ENCODE measurements at places on chromosomes 1 and 21.

DNA sequence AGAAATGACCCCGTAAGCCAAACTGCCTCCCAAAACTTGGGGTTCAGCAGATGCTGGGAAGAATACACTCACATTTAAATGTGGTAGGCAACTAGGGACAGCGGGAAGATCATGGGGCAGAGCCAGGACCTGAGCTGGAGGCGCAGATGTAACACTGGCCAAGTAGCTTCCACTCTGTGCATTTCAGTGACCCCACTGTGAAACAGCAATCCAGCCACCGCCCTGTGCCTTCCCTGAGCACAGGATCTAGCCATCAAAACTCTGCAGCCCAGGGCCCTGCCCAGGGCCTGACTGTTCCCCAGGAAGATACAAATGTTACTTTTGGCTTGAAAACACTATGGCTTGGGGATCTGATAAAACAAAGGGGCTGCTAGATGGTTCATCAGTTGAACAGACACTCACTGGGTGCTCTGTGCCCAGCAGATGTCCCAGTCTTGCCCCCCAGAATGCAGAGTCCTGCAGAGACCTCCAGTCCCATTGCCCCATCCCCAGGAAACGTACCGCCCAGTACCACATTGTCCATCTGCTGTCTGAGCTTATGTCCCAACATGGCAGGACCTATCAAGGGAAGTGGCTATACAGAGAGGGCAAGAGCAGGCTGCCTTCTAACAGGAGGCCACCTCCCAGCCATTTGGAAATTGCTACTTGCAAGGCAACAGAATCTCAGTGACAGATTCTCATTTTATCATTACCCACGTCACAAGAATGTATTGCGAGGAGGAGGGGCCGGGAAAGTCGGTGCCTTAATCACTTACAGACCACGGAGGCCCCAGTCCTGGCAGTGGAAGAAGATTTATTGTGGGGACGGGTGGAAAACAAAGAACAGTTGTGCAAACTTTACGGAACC lies 124.0 kb downstream of the DMRTB1 start:
- DNase-seq = no peak

- no peak for DNase-seq
Measured at GRCh38 chr1:112395256-112395820, 676 bp upstream of the CTTNBP2NL start.

- DNase-seq = no peak
Measured at GRCh38 chr1:239840790-239841189, 250.9 kb upstream of the FMN2 start.

GRCh38 chr1:33930346-33931110 lies 66.6 kb downstream of the HMGB4 start:
- DNase-seq = no peak

DNA sequence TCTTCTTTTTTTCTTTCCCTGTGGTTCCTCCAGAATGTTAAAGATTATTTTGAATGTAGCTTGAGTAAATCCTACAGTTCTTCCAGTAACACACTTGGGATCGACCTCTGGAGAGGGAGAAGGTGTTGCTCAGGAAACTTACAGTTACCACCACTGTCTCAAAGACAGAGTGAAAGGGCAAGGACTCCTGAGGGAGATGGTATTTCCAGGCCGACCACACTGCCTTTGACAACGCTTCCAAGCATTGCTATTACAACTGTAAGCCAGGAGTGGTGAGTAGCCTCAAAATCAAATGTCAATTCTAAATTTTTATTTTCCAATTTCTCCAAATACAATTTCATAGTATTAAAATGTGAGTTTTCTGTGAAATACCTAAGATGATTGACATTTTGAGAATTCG lies 125.9 kb downstream of the PDE4B start:
- no peak for DNase-seq

- no peak for DNase-seq
Measured at GRCh38 chr21:21003701-21004100, 5.5 kb downstream of the NCAM2 start.

DNA sequence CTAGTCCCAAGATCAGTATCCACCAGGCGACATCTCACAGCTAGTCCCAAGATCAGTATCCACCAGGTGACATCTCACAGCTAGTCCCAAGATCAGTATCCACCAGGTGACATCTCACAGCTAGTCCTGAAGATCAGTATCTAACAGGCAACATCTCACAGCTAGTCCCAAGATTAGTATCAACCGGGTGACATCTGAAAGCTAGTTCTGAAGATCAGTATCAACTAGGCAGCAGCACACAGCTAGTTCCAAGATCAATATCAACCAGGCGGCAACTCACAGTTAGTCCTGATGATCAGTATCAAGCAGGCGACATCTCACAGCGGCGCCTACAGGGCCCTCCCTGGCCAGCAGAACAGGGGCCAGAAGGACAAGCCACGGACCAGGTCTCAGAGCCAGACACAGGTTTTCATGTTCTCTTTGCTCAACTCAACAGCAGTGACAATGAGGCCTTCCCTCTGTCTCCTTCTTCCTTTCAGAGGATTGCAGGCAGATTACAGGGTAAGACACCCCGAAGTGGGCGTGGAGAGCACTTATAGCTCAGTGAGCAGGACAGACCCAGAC lies 32.5 kb downstream of the NPHP4 start:
- DNase-seq = no peak

GRCh38 chr21:38920631-38921398 lies 115.1 kb downstream of the ETS2 start:
- DNase-seq = no peak

- DNase-seq = no peak
Measured at GRCh38 chr1:173405281-173405680, 71.9 kb upstream of the PRDX6 start.

- DNase-seq = no peak
Measured at GRCh38 chr1:71882226-71882625, 400.1 kb downstream of the NEGR1 start.

- DNase-seq = no peak
Measured at GRCh38 chr1:231376875-231377549, 38.9 kb downstream of the SPRTN start.

DNA sequence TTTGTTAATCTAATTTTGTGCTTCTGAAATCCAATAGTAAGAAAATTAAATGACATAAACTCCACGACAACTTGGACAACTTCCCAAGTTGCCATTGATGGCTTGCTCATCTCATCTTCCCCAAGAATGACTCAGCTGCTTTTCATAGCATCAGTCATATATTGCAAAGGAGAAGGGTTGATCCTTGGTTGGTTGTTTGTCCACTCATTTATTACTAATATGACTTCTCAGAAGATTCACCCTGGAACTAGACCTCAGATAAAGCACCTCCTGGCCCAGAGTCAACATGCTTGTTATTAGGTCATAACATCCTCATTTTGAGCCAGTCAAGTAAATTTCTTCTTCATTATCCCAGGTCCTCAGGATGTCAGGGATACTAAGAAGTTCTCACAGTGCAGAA lies 2.3 kb upstream of the LCE3D start:
- DNase-seq = no peak

DNA sequence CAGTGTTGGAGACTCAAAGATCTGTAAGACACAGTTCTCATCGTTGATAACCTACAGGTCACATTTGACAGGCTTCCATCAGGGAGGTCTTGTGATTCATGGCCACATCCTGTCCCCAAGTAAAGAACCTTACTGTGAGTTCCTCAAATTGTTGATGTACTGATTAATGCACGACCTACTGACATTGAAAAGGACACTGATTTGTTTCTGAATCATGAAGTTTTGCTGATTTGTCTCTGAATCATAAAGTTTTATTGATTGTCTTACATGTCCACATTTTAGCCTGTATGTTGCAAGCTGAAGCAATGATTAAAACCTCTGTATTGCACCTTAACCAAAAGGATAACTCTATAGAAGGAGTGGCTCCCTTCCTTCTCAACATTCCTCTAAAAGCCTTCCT lies 476.3 kb upstream of the RUNX1 start:
- peak; percentile 25 for DNase-seq

DNA sequence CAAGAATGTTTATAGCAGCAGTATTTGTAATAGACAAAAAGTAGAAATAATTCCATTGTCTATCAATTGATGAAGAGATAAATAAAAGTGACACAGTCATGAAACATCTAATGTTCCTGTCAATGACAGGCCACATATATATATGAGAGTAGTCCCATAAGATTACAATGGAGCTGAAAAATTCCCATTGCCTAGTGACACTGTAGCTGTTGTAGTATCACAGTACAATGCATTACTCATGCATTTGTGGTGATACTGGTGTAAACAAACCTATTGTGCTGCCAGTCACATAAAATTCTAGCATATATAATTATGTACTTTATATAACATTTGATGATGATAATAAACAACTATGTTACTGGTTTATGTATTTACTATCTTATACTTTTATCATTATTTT lies 141.9 kb upstream of the LYPLAL1 start:
- no peak for DNase-seq

DNA sequence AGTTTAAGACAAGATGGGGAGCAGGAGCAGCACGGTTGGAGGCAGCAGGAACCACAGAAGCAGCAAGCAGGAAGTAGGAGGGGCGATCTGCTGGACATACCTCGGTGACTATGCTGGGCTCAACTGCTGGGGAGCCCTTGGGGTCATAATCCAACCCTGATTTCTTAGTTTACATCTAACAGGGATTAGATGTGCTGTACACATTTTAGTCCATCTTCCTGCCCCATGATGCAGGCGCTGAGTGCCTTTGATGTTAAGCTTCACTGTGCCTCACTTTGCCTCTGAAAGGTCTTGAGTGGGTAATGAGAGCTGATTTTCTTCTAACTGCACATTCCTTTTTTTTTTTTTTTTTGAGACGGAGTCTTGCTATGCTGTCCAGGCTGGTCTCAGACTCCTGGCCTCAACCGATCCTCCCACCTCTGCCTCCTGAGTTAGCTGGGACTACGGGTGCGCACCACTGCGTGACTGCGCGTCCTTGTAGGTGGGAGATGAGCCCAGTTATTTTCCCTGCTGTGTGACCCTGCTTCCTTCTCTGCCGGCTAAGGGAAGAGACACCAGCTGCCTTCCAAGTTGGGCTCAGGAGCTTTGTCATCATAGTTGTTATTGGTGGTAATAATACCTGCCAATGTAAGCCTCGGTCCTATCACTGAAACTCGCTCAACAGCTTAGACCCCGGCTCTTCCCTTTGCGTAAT lies 1.1 kb upstream of the RCAN3 start:
- peak; percentile 49 for DNase-seq

- DNase-seq = peak; percentile 92
Measured at GRCh38 chr1:22806584-22806983, 95.9 kb downstream of the EPHB2 start.

DNA sequence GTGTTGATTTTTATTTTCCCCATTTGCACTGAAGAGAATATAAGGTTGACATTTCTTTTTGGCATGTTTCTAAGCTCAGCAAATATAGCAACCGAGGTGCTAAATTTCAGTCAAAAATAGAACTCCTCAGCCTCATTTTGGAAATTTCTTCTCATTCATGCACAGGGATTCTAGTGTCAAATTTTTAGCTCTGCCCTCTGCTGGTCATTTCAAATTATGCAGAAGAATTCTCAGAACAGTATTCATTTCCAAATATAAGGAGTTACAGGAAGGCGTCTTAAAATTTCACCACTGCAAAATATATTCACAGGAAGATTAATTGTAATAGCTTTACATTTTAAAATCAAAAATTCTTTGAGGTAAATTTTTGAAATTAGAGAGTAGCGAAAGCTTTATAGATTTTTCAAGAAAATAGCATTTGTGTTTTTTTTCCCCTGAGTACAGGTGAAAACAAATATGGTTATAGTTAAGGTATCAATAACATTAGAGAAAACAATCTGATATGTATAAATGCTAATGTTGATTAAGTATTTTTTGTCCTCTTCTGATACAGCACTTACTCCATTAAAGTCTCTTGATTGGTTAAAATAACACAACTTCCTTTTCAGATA lies 57.9 kb downstream of the FMN2 start:
- DNase-seq = peak; percentile 40

DNA sequence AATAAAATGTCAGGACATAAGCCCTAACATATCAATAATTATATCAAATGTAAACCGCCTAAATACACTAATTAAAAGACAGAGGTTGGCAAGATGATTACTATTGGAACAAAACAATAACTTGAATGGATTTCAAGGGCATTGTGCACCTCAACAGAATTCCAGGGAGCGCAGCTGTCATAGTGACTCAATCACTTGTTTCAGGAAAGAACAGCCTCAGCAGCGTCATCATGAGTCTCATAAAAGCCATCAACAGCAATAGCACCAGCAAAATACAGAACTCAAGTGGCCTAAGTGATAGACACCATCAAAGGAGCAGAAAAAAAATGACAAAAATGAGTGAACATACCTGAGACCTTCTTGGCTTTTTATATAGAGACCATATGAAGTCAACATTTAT lies 632.7 kb upstream of the NR5A2 start:
- DNase-seq = no peak

- no peak for DNase-seq
Measured at GRCh38 chr1:62377043-62377562, 57.9 kb upstream of the KANK4 start.

DNA sequence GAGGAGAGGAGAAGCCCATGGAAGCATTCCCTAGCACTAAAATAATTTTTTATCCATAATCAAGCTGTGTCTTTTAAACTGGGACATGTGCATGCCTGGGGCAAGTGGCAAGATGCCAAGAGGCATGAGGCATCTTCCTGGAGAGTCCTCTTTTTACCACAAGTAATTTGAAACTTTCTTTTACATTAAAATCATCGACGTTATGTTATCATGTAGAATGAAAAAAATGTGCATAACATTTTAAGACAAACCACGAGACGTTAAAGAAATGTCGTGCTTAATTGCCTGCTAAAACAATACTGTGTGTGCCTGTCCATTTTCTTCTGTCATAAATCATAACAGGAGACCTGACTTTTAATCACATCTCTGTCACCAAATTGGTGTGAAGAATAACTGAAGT lies 1.5 kb downstream of the STYXL2 start:
- DNase-seq = no peak

DNA sequence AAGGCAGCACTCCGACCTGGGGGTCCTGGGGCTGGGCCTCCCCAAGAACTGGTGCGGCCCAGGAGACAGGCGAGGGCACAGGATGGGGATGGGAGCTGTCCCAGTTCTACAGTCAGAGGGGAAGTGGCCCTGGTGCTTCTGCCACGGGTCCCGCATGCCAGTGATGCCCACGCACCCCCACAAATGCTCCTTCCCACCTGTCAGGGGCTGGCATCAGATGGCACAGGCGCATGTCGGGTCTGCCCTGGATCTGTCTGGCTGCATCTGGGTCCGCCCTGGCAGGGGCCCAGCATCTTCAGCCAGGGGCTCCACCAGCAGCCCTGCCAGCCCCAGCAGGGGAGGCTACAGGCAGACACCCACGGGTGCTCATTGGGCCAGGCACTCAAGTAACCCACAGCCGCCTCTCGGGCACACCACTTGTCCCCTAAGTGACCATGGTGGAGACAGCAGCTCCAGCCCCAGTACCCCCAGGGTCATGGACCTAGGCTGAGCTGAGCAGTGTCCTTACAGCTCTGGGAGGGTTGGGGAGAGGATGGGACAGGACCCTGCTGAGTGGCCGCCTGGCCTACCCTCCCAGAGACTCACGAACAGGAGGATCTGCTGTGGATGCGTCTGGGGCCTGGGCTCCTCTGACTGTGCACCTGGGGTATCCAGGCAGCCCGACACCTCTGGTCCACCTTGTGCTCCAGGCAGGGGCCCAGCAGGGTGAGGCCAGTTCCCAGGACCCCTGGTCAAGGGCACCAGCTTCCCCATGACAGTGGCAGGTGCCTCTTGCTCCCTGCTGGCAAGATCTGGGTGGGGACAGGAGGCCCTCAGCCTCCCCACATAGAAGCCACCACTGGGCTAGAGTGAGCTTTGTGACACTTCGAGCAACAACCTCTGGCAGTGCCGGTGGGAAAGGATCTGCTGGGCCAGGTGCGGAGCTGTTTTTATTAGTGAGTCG lies 5.4 kb downstream of the SMIM1 start:
- DNase-seq = no peak

GRCh38 chr1:87449348-87449963 lies 120.8 kb downstream of the LMO4 start:
- DNase-seq = no peak

- DNase-seq = no peak
Measured at GRCh38 chr21:34834852-34835501, 166.2 kb downstream of the CLIC6 start.
